ENCODE measurements at places on chromosomes 16 and 17. TPM values are rescaled to one million over a fixed set of nuclear protein-coding genes. Genes with fewer than 3 reads are reported as not detected.

GRCh38 chr17:12584727-12585126, 81.0 kb upstream of the MYOCD start:
- DNase-seq, result no peak

DNA sequence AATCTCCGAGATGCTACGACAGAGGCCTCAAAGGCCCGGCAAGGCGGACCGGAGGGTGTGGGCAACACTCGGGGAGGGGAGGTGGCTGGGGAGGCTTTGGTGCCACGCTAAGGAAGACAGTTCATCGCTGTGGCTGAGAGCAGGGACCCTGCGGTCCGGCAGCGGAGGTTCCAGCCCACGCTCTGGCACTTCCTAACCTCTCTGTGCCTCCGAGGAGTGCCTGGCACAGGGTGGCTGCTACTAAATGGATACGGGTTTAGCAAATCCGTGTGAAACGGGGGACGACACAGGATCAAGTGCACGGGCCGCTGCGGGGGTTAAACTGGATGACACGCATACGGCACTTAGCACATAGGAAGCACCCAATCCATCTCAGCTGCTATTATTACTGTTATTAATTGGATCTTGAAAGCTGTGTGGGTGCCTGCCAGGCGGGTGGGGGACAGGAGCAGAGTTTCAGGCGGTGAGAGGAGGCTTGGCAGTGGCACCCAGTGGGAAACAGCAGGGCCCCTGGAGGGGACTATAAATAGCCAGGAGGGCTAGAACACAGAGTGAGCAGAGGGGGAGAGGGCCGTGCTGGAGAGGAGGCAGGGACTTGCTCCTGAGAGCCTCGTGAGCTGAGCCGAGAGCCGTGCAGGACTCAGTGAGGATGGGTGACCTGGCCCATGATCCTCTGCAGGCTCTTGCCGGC, 45.0 kb downstream of the ABR start:
- no peak for DNase-seq

Gene KRT34
- 151 TPM for polyA plus RNA-seq

DNA sequence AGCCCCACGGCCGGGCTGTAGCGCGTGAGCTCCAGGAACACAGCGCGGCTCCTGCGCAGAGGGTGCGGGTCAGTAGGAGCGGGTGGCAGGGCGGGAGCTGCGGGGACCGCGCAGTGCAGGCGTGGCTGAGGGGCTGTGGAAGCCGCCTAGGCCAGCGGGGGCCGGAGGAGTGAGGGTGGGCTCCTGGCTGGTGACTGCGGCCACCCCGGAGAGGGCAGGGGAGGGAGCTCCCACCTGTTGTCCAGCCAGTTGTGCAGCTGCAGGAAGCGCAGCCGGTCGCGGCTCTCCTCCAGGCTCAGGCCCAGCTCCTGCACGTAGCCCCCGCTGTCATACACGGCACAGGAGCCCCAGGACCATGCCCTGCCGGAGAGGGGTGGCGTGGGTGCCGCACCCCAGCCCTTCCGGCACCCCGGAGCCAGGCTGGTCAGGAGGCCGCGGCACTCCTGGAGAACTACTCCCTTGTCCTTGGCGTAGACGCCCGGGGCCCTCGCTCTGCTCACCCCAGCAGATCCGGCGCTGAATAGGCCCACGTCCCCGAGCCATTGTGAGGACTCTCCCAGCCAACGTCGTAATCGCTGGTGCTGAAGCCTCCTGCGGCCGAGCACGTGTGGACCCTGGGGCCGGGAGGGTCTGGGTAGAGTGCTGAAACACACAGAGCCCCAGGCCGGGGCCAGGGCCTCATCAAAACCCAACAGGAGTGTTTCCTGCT, 43.9 kb downstream of the TSC2 start:
- no peak for DNase-seq

Gene DOC2B
- not detected for polyA plus RNA-seq

GRCh38 chr17:46842835-46843234, 8.5 kb upstream of the WNT9B start:
- DNase-seq, result no peak

GRCh38 chr16:25034911-25035310, 19.7 kb upstream of the ARHGAP17 start:
- no peak for DNase-seq

DNA sequence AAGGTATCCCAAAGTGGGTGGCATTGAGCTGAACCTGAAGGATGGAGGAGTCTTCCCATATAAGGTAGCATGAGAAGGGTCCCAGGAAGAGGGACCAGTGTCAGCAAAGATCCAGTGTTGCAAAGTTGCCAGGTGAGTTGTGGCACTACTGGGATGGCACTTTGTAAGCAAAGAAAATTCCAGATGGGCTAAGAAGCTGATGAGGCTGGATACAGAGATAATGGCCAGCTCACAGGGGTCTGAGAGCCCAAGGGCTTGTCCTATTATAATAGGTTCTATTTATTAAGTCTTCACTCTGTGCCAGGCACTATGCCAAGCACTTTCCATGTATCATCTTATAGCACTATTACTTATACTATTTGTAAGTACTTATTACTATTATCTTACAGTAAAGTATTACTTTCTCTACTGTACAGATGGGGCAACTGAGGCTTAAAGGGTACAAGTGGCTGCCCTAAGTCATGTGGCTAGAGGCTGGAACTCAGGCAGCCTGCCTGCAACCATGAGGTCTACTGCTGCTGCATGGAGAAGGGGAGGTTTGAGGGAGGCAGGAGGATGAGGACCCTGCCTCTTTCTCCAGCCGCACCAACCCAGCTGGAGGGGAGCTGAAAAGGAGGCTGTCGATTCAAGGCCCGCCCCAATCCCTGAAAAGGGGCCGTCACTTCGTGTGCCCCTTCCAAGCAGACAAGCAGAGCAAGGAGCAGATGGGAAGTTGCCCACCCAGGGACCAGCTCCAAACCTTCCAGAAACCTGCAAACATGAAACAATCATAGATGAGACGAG, 86.5 kb downstream of the C16orf78 start:
- no peak for DNase-seq

Gene TMEM98
- polyA plus RNA-seq, result 314 TPM

Gene NACA2
- 0.15 TPM for polyA plus RNA-seq

DNA sequence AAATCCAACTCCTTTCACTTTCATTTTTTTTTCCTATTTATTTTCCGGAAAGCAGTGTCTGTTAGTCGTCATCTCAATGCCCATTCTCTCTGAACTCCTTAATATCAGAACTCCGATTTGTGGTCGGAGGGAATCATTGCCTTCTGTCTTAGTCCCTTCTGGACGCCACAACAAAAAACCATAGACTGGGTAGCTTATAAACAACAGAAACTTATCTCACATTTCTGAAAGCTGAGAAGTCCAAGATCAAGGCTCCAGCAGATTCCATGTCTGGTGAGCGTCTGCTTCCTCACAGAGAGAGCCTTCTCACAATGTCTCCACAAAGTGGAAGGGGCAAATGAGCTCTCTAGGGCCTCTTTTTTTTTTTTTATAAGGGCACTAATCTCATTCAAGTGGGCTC, 296.6 kb upstream of the CDH11 start:
- no peak for DNase-seq

- no peak for DNase-seq
Observed at GRCh38 chr17:72192800-72193192, 72.0 kb downstream of the SOX9 start.

DNA sequence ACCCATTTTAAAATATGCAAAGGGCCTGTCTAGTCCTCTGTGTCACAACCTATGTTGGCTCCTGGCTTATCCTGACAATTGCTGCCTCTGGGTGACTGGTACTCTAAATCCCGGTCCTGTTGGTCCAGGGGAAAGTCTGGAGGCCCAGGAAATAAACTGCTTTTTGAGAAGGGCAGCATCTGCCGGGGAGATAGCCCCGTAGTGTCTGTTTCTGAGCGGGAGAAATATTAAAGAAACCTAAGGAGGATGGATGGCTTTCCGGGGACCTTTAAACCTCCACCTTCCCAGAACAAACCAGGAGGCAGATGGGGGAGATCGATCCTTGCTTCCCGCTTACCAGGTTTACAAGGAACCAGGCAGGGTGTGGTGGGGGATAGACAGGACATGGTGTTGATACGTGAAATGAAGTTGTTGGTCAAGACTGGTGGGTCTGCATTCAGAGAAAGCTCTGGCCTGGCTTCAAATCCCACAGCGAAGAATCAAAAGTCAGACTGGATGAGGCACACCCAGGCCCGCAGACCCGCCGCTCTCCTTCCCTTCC, 3.8 kb downstream of the HOXB2 start:
- no peak for DNase-seq

GRCh38 chr16:89210165-89210903, 7.2 kb upstream of the ZNF778 start:
- DNase-seq, result no peak

- no peak for DNase-seq
Observed at GRCh38 chr17:48326310-48326709, 103.7 kb downstream of the SKAP1 start.

- no peak for DNase-seq
Observed at GRCh38 chr17:49925921-49926320, 43.1 kb upstream of the DLX4 start.

DNA sequence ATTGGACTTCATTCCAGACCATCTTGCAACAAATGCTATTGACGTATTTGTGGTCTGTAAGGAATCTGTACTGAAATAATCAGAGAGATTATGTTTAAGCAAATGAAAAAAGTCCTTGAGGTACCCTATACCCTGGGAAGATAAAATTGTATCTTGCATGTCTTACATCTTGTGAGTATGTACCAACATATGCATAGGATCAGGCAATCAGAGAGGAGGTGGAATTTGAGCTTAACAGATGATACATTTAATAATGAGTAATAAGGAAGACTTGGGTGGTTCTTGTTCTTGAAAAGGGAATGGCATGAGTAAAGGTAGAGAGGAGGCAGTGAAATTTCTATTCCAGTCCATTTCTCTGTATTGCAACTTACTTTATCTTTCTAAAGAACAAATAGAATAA, 10.6 kb downstream of the MOSMO start:
- DNase-seq, result no peak

DNA sequence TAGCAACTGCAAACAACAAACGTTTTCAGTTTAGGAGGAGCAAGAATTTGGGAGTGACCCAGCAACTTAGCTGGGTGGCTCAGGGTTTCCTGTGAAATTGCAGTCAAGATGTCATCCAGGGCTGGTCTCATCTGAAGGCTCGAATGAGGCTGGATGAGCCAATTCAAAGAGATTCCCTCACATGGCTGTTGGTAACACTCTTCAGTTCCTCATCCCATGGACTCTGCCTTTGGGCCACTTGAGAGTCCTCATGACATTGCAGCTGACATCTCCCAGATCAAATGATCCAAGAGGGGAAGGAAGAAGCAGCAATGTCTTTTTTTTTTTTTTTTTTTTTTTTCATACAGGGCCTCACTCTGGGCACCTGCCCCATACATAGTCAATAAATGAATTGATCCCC, 26.3 kb downstream of the UBALD1 start:
- no peak for DNase-seq

DNA sequence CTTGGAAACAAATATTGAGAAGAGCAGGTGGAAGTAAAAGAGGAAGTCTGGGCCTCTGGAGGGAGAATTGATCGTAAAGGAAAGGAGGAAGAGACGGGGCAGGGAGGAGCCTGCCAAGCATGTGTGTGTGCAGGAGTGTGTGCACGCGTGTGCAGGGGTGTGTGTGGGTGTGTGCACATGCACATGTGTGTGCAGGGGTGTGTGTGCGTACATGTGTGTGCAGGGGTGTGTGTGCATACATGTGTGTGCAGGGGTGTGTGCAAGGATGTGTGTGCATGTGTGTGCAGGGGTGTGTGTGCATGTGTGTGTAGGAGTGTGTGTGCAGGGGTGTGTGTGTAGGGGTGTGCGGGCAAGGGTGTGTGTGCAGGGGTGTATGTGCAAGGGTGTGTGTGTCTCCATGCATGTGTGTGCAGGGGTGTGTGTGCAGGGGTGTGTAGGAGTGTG, 10.0 kb downstream of the CEP295NL start:
- no peak for DNase-seq

- no peak for DNase-seq
Observed at GRCh38 chr16:79097771-79098170, 502.8 kb downstream of the MAF start.

DNA sequence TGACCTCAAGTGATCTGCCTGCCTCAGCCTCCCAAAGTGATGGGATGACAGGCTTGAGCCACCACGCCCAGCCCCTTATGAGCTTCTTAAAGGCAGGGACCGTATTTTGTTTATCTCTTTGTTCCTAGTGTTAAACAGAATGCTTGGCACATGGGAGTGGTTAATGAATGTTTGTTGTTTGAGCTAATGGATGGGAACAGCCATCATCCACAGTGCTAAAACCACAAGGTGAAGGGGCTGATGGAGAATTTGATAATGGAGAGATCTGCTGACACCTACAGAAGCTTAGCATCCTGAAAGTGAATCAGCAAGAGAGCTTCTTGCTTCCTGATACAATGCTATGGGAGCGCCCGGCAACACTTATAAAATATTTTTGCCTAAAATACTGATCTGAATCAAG, 8.6 kb upstream of the CDH1 start:
- DNase-seq, result no peak

- no peak for DNase-seq
Observed at GRCh38 chr16:68400924-68401460, 47.3 kb downstream of the SMPD3 start.

DNA sequence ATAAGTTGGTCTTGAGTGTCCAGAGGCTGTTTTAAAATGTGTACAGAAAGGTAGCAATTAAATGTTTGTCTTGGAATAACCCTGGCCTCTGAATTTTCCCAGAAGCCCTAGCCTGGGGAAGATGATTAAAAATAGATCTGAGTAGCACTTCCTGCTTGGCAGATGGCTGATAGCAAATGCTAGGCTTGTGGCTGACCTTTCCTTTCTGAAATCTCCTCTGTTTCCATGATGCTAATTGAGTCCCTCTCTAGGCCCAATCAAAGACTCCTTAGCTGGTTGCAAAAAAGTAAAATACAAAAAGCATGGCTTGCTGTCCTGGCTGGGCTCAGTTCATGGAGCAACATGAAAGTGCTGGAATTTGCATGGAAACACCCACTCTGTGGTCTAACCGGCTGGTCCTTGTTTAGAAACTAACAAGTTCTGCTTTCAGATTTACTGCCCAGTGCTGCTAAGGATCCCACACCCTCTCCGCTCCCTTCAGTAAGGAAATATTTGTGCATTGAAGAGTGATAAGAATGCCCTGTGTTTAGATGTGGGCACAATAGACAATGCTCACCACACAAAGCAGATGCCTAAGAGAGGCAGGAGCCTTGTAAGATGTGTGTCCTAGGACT, 40.8 kb downstream of the YPEL2 start:
- DNase-seq, result peak; percentile 65

- DNase-seq, result no peak
Observed at GRCh38 chr17:35252651-35253050, 9.8 kb downstream of the SLFN5 start.

DNA sequence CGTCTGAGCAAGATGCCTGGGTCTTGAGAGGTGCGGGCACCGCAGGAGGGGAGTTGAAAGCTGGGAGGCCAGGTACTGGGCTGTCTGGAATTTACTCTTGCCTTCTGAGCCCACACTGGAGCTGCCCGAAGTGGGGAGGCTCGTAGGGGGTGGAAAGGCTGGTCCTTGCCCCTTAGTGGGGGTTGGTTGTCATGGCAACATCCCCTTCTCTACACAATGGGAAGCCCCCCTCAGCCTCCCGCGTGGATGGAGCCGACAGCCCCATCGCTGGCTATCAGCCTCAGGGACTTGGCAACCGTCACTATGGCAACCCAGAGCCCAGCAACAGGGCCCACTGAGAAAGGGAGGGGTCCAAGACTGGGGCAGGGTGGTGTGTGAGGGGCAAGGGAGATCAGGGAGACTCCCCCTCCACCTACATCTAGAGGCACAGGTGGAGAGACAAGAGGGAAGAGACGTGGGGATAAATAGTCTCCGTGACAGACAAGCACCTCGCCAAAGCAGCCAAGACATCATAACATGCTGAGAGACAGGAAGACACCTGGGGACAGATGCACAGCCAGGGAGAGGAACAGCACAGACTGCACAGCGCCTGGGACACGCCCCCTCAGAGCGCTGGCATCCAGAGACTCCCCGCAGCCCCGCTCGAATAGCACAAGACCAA, 5.3 kb upstream of the DNAH2 start:
- DNase-seq, result no peak

Measured in BJ (cell line).